NCI-H82 (cell line): ENCODE measurements at places on chromosomes 13 and 19.

DNA sequence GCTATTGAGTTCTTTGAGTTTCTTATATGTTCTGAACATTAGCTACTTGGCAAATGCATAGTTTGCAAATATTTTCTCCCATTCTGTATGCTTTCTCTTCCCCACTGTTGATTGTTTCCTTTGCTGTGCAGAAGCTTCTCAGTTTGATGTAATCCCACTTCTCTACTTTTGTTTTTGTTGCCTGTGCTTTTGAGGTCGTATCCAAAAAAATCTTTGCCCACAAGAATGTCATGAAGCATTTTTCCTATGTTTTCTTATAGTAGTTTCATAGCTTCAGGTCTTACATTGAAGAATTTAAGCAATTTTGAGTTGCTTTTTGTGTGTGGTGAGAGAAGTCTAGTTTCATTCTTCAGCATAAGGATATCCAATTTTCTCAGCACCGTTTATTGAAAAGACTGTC, 536.7 kb upstream of the ARGLU1 start:
- DNase-seq = no peak

DNA sequence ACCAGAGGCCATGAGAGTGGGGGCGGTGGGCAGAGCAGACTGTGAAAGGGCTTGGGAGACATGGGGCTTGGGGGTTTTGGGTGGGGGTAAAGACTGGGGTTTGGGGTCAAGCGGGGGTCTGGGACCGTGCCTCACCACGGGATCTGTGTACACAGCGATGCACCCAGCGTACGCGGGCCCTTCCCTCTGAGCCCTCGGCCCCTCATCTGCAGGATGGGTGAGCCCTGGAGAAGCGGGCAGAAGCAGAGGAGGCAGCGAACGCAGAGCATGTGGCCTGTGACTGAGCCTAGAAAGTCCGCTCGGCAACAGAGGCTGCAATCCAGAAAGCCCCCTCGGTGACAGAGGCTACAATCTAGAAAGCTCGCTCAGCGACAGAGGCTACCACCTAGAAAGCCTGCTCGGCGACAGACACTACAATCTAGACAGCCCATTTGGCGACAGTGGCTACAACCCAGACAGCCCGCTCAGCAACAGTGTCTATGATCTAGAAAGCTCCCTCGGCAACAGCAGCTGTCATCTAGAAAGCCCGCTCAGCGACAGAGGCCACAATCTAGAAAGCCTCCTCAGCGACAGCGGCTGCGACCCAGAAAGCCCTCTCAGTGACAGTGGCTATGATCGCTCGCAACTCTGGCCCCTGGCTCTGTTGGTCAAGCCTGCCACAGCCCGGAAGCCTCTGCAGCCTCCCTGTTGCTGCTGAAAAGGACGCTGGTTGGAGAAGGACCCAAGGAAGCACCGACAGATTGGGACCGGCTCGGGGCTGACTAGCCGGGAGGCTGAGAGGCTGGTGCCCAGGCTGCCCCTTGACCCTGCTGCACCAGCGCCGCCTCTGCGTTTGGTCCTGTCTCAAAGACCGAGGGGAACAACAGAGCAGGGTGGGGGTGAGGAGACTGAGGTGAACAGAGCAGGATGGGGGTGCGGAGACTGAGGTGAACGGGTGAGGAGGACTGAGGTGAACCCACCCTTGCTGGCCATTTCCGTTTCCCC, 68.6 kb downstream of the SPACA7 start:
- no peak for DNase-seq

- no peak for DNase-seq
These were observed 7.9 kb upstream of the ZNF606 start for GRCh38 chr19:58010507-58010906.

DNA sequence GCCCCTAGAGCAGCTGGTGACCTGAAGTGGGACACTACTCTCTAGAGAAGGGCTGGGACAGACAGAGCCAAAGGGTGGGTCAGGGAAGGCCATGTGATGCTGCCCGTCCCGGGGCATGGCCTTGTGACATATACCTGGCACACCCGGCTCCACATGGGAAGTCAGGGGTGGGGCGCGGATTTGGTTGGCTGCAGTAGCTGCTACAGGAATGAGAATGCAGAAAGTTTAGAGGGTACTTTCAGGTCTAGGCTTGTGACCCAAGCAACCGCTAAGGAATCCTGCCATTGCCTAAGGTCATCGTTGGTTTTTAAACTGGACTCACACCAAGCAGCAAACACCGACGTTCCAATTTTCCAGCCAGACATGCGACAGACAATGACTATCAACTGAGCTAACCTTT, 25.9 kb downstream of the RCBTB2 start:
- no peak for DNase-seq

DNA sequence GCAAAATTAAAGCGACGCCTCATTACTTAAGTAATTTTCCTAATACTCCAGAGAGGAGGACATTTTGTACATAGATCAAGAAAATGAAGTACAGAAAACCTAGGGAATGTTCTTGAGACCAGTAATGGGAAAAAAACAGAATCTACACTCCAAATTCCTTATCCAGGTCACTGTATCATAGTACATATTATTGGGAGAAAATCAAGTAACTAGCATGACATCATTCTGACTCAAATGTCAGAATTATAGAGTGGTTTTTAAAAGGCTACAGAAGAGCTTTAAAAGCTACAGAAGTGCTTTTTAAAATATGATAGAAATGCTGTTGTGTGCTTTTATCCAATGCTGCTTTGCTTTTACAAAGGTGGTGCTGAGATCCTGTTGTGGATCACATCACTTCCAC, 86.3 kb upstream of the SLC15A1 start:
- no peak for DNase-seq

DNA sequence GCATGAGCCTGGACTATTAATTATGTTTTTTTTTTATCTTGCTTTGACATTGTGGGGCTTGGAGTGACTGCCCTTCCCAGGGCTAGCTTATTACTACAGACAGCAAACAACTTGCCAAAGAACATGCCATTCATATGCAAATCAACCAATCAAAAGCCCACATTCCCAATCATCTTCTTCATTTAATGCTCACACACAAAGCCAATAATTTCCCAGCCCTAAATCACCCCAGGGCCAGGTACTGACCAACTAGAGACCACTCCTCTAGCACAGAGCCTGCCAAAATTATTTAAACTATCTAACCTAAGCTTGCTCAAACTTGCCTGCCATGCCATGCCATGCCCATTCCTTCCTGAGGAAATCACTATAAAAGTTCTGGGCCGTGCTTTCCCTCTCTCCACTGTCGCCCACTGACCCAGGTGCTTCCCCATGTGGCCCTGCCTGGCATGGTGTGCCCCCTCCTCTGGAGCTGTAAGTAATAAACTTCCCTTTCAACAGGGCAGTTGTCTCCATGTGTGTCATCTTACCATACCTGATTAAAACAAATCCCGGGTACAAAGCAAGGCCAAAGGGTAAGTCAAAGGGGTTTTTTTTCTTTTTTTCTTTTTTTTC, 15.7 kb downstream of the PBX4 start:
- no peak for DNase-seq

GRCh38 chr13:33940256-33940655, 122.3 kb downstream of the RFC3 start:
- DNase-seq = no peak

GRCh38 chr13:24353736-24354135, 44.4 kb downstream of the C1QTNF9 start:
- no peak for DNase-seq

GRCh38 chr13:53343361-53343744, 314.7 kb downstream of the OLFM4 start:
- DNase-seq = peak; percentile 41

DNA sequence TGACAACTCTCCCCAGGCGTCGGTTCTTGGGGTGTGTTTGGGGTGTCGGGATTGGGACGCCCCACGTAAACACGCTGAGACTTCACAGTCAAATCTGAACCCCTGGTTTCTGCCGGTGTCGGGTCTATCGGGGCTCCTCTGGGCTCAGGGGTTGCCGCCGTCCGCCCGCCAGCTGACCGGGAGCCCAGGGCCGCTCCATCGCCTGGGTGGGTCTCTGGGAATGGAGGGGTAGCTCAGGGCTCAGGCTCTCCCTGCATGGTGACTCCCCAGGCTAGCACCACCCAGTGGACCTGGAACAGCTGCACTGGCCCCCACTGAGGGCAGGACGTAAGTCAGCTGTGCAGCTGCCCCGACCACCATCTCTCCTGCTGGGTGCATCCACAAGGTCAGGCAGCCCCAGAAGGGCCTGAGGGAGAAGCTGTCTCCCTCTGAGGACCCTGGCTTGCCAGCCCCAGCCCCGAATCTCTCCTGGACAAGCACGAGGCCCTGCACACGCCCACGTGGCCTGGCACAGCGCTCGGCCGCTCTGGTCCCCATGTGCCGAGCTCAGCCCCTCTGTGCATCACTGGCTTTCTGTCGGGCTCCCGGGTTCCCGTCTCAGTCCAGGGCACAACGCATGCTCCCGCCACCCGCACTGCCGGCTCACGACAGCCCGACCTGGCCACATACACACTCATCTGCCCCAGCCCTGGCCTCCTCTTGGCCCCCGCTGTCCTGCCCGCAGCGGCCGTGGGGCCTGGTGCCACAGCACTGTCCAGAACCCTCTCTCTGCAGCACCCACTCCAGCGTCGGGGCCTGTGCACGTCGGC, 6.1 kb downstream of the RNF126 start:
- DNase-seq = no peak

GRCh38 chr13:34002924-34003323, 185.0 kb downstream of the RFC3 start:
- DNase-seq = no peak

DNA sequence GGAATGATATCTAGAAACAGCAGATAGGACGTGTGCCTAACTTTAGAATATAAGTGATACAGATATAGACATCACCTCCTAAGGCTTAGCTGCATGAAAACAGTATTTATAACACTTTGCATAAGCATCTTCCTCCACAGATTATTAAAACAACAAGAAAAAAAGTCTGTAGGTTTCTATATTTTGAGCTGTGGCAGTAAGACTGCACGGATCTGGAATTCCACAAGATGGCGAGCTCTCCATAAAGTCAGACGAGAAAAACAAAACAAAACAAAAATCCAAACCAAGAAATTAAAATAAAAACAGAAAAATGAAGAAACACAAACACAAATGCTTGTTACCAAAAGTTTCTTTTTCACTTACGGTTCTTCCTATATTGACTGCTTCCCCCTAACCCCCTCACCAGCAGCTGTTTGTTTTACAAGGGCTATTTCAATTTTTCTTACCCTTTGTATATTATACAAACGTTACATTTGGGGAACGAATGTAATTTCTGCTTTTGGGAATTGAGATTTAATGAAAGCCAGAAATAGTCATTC, 285.8 kb downstream of the MYO16 start:
- peak; percentile 42 for DNase-seq

GRCh38 chr13:64680739-64681138, 2549.4 kb downstream of the PCDH9 start:
- no peak for DNase-seq

DNA sequence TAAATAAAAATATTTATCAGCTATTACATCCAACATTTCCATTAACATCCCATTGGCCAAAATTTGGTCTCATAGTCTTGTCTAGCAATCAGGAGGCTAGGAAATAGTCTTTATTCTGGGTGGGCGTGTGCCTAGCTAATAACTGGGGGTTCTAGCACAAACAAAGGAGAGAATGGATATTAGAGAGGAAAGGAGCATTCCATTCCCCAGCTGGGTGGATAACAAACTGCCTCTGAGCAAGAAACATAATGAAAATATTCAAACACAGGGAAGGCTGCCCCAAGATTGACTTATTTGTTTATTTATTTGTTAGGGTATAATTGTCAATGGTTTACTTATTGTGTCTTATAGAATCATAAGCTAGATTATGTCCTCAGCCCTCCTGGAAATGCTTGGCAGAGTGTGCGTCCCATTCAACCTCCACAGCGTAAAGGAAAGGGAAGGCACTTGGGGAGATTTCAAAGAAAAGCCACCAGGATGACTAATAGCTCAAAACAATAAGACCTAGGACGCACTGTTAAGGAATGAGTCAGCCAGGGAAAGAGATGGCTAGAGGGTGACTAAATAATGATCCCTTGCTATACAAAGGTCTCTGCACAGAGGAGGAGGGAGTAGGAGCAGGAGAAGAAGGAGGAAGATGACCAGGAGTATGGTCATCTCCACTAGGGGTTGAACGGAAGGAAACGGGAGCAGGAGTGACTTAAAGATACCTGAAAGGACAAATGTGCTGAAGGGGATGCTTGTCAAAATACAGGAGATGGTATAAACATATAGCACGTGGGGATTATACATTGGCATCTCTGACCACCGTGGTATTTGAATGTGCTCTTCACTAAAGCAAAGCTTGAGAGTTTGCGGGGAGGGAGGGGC, 23.5 kb upstream of the USP12 start:
- DNase-seq = no peak

DNA sequence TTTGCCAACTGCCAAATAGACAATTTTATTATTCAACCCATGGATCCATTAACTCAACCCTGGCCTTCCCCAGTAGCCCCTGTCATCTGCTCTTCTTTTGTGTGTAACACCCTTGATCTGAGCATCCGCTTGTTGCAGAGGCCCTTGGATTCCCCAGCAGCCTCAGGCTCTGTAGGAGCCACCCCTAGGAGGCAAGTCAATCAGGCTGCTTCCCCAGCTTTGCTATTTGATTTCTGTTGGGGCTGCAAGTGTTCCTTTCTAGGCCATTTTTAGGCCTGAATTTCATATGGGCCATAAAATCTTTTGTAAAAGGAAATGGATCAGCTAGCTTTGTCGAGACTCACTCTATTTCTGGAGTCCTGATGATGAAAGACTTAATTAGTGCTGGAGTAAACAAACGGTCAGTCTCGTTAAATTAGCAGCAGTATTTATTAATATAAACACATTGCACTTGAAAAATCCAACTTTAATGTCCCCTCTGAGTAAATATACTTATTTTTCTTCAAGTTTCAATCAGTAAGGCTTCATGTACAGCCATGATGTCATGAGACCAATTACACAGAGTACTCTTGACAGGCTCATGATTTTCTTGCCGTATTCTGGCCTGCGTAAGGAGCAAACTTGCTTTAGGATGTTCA, 105.3 kb downstream of the RGCC start:
- DNase-seq = no peak

DNA sequence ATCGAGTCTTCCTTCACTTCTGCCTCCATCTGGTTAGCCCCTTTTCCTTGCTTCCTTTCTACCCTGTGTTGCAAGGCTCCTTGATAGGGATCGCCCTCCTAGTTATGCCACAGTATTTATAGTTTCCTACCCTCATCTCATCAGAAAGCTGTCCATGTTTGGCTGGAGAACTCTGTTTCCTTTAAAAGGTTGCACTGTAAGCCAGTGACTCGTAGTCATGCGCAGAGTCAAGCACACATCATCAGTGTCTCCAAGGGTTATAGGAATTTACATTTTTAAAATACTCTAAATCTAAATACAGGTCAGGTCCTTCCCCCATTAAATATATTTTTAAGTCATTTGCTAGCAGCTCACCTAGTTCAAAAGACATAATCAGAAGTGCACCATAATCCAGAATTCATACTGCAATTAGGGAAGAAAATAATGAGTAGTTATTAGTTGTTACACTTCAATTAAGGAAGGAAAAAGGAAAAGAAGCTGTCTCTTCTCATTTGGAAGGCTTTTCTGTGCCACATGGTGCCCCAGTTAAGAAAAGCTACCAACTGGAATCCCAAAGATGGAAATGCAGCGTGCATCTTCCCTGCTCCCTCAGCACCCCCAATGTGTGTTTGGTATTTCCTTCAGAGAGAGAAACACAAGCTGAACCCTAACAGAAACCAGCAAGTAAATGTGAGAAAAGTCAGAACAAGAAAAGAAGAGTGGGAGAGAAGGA, 81.0 kb downstream of the GPR12 start:
- no peak for DNase-seq

GRCh38 chr19:8831832-8832131, 322 bp downstream of the ZNF558 start:
- DNase-seq = peak; percentile 64
